ENCODE measurements at places on chromosomes 16 and 17.
A peak's percentile ranks its signal among the peaks of the same experiment; 100 is the strongest.

DNA sequence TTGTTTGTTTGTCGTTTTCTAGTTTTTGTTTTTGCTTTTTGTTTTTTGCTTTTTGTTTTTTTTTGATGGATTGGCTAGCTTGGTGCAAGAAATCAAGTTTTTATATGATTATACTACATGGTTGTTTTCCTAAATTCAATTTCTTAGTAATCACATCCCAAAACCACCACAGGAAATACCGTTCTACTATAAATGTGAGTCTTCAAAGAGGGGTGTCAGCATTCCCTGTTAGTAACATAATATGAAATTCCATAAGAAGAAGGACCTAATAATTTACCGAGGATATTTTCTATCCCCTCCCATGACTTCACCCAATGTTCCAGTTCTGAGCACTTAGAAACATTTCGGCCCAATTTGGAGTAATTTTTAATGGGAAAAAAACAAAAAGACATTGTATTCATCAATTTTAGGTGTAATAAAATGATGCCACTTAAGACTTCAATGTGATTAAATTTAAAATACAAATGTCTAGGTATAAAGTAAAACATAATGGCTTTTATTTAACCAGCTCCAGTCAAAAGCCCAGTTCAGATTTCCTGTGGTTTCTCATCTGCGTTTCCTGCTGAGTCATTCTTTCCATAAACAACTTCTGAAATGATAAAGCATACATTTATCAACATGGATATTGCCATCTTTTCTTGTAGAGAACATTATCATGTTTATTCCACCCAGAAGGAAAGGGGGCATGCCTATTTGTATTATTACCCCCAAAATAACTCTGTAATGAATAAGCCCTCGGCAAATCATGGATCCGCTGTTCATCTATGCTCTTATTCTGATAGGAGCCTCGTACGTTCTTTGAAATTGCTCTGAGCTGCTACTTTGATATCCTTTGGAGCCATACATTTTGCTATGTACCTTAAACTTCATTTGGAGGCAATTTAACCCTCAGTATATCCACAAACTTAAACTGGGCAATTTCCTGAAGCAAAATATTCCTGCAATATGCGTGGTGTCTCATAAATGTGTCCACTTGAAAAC, 28.1 kb downstream of the HSBP1 start:
- DNase-seq = peak; percentile 72

DNA sequence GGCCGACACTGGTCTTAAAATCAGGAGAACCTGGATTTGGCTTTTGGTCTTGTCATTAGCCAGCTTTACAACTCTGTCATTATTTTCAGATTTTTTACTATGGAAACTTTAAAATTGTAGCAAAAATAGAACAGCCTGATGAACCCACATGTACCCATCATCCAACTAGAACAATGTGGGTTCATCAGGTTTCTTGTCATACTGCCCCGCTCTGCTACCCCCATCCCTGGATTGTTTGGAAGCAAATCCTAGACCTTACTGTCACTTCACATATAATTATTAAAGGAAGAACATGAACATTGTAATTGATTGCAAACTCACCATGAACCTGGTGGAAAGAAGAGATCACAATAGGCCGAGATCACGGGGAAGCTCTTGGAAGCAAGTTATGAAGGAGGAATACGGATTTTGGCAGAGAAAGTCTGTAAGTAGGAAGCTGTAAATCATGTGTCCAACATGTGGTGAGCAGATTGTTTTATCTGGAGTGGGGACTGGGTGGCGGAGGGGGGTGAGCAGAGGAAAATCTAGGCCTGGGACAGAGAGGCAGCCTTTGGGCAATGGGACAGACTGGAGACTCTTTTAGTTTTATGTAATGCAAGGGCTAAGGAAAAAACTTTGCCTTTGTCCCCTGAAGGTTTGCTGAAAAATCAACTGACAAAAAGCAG, 67.0 kb downstream of the PITPNC1 start:
- peak; percentile 52 for DNase-seq

DNA sequence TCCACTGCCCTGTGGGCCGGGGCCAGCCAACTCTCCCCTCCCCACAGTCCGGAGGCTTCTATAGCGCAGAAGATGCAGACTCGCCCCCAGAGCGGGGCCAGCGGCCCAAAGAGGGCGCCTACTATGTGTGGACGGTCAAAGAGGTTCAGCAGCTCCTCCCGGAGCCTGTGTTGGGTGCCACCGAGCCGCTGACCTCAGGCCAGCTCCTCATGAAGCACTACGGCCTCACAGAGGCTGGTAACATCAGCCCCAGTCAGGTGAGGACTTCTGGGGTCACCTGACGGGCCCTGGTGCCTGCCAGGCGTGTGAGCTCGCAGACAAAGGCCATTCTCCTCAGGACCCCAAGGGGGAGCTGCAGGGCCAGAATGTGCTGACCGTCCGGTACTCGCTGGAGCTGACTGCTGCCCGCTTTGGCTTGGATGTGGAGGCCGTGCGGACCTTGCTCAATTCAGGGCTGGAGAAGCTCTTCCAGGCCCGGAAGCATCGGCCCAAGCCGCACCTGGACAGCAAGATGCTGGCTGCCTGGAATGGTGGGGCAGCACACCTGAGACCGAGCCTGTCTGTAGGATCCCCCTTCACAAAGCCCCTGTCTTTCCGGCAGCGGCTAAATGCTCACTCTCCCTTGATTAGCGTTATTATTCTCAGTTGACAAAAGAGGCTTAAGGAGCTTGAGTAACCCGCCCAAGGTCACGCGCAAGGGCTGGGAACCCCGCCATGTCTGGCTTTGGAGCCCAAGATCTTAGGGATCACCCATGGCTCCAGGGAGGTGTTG, 3.9 kb downstream of the SPATA20 start:
- peak; percentile 82 for DNase-seq

GRCh38 chr17:31521632-31522283, 130.3 kb downstream of the RAB11FIP4 start:
- no peak for DNase-seq

- no peak for DNase-seq
Observed at GRCh38 chr17:19520641-19521040, 13.0 kb upstream of the SLC47A1 start.

GRCh38 chr17:42026857-42027589, 7.1 kb downstream of the NKIRAS2 start:
- DNase-seq = no peak

GRCh38 chr16:89574681-89575246, 794 bp upstream of the CPNE7 start:
- peak; percentile 77 for DNase-seq

DNA sequence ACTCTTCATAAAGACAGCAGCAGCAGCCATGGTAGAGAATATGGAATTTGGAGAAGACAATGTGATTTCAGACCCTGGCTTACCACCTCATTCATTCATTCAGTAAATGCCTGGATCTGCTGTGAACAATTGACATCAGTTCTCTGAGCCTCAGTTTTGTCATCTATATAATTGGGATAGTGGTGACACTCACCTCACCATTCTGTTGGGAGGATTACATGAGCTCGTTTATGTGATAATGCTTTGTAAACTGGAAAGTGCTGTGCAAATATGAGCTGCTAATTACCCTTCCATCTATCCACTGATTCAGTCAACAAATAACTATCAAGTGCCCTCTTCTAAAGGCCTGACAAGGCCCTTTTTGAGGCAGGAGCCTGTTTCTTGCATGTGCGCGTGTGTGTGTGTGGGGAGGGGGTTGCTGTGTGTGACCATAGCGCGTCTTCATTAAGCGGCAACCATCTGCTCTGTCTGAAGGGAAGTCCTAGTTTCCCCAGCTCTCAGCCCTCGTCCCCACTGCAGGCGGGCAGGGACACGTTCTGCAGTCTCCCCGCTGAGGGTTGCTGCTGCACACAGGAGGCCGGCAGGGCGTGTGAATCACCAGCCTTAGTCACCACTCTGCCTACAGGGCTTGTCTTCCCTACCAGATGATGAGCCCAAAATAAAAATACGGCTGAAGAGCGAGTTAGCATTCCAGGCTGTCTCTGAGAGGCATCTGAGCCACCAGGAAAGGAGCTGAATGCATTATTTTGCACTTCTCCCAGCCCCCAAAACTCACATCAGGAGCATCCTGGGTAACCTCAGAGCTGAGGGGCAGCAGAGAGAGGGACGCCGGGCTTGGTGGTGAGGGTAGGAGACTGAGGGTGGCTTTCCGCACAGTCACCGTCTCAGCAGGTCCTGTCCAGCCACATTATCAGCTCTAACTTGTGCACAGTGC, 19.9 kb downstream of the ARL4D start:
- DNase-seq = peak; percentile 97

- DNase-seq = no peak
Observed at GRCh38 chr17:65194670-65195334, 57.6 kb downstream of the RGS9 start.

- no peak for DNase-seq
Observed at GRCh38 chr17:82090549-82091263, 7.3 kb downstream of the FASN start.

DNA sequence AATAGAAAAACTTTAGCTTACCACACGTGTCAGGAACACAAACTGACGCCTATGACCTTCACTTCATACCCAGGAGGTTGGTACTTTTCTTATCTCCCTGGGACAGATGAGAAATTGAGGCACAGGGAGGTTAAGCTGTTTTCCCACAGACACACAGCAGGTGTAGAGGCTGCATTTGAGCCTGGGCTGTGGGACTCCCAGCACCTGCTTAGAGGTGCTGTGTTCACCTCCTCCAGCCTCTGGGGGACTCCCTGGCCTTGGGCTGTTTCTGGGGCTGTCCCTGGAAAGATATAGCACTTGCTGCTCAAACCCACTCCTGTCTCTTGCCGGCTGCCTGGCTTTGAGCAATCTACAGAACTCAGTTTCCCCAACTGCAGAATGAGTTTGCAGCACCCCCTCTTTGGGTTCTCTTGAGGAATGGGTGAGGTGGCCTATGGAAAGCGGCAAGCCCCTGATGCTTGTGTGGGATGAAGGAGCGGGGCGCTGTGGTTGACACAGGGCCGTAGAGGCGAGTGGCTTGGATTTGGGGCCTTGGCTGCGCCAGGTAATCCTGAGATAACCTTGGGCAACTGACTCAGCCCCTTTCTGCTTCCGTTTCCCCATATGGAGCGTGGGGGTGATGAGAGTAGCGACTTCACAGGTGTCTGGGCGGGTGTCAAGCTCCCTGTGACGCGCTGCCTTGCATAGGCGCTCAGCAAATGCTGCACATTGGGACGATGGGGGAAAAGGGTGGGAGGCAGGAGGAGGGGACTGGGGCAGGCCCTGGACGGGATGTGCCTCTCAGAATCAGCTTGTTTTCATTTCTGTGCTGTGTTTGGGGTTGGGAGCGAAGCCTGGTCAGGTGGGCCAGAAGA, 104.5 kb upstream of the CIBAR2 start:
- no peak for DNase-seq

- no peak for DNase-seq
Observed at GRCh38 chr16:17037499-17037898, 433.3 kb downstream of the XYLT1 start.

DNA sequence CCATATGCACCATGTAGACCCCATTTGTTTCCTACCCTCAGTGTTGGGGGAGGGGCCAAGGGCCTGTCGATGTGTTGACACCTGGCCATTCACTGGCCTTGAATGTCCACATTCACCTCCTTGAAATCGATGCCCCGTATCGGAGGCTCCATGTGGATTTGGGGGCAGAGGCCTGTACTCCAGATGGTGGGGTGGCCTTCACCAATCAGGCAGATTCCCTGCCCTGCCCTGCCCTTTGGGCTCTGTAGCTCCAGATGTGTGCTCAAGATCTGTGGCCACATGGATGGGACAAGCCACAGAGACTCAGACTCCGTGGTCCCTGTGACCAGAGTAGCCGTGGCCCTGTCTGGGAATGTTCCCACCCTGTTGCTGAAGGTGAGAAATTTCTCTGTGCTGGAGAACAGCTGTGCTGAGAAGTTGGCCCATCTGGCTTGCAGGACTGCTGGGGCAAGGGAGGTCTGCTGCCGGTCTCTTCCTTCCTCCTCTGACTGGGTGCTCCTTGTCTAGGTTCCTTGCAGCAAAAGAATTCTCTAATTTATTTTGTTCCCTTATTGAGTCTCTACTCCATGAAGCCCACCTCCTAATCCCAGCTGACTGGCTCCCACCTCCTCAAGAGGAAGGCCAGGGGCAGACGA, 221.3 kb downstream of the SEC14L1 start:
- no peak for DNase-seq

DNA sequence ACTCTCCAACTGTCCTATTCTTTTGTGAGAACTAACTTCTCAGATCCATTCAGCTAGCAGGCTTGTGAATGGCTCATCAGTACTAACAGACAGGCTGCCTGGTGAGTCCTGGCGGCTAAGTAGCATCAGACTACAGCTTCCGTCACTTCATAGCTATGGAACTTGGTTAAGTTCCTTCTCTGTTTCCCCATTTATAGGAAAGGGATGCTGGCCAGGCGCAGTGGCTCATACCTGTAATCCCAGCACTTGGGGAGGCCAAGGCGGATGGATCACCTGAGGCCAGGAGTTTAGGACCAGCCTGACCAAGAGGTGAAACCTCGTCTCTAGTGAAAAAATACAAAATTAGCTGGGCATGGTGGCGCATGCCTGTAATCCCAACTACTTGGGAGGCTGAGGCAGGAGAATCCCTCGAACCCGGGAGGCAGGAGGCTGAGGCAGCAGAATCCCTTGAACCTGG, 49.9 kb upstream of the TANGO6 start:
- DNase-seq = no peak

DNA sequence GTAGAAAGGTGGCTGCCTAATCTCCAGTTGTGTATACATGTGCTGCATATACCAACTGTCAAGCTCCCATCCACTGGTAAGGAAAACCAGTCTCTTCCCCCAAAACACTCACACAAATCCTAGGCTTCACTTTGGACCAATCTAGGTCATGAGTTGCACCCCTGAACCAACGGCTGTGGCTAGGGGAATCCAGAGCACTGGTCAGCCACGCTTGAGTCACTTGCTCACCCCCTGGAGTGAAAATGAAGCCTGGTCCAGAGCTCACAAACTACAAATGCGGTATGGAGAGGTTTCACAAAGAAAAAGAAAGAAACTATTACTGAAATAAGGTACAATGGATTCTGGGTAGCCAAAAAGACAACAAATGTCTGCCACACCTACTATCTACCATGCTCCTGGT, 66.1 kb upstream of the NLK start:
- DNase-seq = no peak
